Non-pigmented ciliary epithelial cell (primary cell): ENCODE measurements at places on chromosomes 16 and 17.

- no peak for DNase-seq
Measured at GRCh38 chr16:11913425-11914079, 2.2 kb downstream of the GSPT1 start.

GRCh38 chr17:44628243-44629188 is 27.8 kb upstream of the MEIOC start:
- no peak for DNase-seq

- no peak for DNase-seq
Measured at GRCh38 chr17:81340607-81341515, 45.8 kb upstream of the SLC38A10 start.

GRCh38 chr17:59838052-59838916 is 54.5 kb downstream of the TUBD1 start:
- no peak for DNase-seq

DNA sequence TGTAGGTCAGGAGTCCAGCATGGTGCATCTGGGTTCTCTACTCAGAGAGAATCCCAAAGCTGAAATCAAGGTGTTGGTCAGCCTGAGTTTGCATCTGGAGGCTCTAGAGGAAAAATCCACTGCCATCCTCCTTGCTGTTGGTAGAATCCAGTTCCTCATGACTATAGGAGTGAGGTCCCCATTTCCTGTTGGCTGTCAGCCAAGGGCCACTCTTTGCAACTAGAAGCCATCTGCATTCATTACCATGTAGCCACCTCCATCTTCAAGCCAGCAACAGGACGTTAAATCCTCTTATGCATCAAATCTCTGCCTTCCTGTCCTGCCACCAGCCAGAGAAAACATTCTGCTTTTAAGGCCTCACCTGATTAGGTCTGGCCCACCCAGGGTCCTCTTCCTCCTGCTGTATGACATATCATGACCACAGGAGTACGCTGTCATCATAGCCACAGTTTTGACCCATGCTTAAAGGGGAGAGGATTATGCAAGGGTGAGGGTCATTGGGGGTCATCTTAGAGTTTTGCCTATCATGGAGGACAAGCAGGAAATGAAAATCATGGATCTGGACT is 40.5 kb downstream of the DNAH9 start:
- DNase-seq: no peak

DNA sequence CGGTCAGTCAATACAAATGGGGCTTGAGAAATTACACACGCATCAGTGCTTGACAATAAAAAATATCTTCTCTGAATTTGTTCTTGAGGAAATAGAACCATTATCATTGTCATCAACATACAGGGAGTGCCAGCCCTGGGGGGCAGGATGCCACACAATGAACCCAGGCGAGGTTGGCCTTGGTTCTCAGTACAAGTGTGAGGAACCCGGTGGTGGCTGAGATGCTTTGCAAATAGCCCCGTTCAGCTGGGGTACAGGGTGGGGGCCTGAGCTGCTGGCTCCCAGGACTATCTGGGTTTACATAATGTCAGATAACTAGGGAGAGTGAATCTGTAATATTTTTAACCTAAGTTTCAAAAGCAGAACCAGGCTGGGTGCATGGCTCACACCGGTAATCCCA is 112.8 kb upstream of the CDC42EP4 start:
- no peak for DNase-seq

- DNase-seq: no peak
Measured at GRCh38 chr16:51497541-51498211, 346.6 kb upstream of the SALL1 start.

- no peak for DNase-seq
Measured at GRCh38 chr17:41535764-41536481, 7.8 kb upstream of the KRT19 start.

DNA sequence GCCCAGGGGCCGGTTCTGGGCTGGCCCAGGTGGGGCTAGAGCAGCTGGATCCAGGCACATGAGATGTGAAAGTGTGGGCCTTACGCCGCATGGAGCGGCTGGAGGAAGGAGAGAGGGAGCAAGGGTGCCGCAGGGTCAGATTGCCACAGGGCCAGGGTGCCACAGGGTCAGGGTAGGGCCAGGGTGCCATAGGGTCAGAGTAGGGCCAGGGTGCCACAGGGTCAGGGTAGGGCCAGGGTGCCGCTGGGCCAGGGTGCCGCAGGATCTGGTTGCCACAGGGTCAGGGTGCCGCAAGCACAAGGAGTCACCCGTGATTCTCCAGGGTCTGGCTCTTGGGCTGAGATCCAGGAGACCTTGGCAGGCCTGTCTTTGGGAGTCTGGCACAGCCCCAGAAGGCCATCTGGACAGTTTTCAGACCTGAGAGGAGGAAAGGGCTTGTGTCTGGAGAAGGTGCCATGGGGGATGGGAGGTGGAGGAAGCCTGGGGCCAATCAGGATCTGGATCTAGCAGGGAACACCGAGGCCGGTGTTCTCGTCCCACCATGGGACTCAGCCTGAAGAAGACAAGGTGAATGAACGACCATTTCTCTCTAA is 13.1 kb upstream of the LASP1NB start:
- no peak for DNase-seq

GRCh38 chr16:23378921-23379320 is 74.1 kb downstream of the COG7 start:
- DNase-seq: no peak

DNA sequence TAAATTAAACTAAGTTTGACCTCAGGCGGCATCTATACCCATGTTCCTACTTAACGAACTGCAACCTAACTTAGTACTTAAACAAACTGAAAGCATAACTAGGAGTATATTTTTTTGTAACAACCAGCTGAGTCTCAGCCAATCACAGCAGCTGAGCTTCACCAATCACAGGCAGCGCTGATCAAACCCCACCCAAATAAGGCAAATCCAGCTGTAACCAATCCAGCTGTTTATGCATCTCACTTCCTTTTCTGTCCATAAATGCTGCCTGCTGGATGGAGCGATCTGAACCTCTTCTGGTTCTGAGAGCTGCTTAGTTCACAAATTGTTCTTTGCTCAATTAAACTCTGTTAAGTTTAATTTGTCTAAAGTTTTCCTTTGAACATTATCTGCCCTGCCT is 131.3 kb downstream of the PMP22 start:
- DNase-seq: no peak

DNA sequence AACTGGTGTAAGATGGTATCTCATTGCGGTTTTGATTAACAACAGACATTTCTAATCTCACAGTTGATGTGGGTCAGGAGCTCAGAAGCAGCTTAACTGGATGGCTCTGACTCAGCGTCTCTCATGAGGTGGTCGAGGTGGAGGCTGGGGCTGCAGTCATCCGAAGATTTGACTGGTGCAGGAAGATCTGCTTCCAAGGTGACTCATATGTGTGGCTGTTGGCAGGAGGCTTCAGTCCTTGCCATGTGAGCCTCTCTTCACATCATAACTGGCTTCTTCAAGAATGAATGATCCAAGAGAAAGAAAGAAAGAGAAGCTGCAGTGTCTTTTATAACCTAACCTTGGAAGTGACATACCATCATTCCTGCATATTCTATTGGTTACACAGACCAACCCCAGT is 376.1 kb downstream of the SEC14L1 start:
- DNase-seq: peak; percentile 67

- peak; percentile 82 for DNase-seq
Measured at GRCh38 chr17:72976971-72977770, 115.3 kb downstream of the SLC39A11 start.

GRCh38 chr17:48995974-48996721 is 1.0 kb upstream of the IGF2BP1 start:
- DNase-seq: no peak

- DNase-seq: no peak
Measured at GRCh38 chr17:3715296-3715695, 8.4 kb upstream of the HASPIN start.

- no peak for DNase-seq
Measured at GRCh38 chr17:79619196-79619595, 8.3 kb upstream of the RBFOX3 start.

GRCh38 chr17:17742133-17742621 is 60.9 kb downstream of the RAI1 start:
- no peak for DNase-seq

DNA sequence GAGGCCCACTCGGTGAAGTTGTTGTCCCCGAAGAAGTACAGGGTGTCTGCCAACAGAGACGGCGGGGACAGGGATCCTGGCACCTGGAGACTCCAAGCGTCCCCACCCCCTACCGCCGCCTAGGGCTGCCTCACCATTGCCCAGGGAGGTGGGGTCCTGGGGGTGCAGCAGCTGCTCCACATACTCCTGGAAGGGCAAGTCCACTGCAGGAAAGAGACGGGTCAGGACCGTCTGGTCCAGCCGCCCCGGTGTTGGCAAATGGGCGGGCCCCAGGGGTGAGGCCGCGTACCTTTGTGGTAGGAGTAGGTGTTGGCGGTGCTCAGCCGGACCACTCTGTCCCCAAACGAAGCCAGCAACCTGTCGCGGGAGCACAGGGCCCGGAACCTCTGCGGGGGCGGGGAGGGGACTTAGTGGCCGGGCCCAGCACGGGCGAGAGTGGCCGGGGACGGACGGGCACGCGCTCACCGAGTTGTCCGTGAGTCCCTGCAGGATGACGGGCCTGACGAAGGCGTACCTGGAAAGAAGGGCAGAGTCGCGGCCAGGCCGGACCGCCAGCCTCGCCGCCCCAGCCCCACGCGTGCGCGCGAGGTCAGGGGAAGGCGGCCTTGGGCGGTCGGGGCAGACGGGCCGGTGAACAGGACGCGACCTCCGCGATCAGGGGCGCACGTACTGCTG is 601 bp downstream of the JMJD8 start:
- no peak for DNase-seq

DNA sequence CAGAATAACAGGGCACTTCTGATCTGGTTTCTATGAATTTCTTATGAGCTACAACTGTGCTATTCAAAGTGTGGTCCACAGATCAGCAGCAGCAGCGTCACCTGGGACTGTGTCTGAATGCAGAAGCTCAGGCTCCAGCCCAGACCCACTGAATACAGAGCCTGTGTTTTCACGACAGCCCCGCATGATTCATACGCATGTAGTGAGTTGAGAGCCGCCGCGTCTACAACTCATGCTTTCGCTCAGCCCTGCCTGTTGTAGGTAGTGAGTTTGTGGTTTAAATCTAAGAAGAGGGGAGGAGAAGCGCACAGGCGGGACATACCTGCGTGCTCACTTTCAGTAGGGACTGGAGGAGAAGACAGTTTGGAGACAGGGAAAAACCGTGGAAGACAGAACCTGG is 28.5 kb upstream of the ELAC2 start:
- DNase-seq: no peak

GRCh38 chr17:82461827-82462524 is 3.4 kb downstream of the NARF start:
- no peak for DNase-seq

GRCh38 chr16:47999595-47999994 is 156.2 kb downstream of the ABCC12 start:
- DNase-seq: no peak

DNA sequence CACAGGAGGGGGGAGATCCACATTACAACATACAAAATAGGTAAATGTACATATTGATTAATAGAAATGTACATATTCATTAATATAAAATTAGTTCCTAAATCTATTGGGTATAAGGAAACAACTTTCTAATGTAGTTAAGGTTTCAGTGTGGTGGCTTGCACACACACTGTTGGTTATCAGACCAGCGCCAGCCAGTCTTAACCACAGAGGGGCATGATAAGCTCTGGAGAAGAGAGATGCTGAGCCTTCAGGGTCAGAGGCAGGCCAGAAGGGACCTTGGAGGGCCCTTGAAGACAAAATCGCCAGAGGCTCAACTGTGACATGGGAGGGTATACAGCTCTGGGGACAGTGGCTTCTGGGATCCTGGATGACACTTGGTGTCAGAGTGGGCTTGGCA is 10.9 kb upstream of the ZFP90 start:
- DNase-seq: no peak

GRCh38 chr17:29469276-29469675 is 79.1 kb downstream of the TAOK1 start:
- no peak for DNase-seq

DNA sequence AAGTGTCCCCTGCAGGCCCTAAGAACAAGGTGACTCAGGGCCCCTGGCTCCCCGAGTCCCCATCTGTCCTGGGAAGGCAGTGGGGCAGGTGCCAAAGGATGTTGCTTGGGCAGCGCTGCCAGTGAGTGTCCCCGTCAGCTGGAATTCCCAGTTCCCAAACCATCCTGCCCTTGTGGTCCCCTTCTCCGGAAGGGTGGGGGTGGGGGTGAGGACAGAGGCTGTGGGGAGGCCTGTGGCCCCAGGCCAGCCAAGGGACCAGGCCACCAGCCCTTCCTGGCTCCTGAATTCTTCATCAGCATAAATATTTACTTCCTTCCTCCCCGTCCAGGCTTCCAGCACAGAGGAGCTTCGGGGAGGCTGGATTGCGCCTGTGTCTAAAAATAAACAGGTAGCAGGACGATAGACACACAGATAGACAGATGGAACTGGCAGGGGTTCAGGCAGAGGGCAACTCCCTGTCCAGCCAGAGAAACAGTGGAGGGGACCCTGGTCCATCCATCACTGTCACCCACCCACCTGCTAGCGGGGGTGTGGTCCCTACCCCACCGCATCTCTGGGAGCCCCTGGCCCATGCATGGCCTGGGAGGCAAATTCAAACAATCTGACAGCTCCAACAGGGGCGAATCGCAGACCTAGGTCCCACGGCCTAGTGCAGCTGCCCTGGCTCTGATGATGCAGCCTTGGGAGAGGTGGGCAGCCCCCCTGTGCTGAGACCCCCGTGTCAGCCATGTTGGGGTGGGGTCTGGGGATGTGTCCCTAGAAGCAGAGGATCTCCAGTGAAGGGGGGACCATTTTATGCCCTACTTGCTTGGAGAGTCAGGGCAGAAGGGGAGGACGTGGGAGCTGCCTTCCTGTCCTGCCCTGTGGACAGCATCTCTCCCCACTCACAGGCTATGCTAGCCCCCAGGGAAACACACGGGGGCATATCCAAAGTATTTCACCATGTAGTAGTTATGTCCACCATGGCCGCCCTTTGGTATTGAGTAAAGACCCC is 13.2 kb downstream of the GLIS2 start:
- no peak for DNase-seq

- no peak for DNase-seq
Measured at GRCh38 chr17:58564971-58565370, 50.5 kb upstream of the MTMR4 start.

DNA sequence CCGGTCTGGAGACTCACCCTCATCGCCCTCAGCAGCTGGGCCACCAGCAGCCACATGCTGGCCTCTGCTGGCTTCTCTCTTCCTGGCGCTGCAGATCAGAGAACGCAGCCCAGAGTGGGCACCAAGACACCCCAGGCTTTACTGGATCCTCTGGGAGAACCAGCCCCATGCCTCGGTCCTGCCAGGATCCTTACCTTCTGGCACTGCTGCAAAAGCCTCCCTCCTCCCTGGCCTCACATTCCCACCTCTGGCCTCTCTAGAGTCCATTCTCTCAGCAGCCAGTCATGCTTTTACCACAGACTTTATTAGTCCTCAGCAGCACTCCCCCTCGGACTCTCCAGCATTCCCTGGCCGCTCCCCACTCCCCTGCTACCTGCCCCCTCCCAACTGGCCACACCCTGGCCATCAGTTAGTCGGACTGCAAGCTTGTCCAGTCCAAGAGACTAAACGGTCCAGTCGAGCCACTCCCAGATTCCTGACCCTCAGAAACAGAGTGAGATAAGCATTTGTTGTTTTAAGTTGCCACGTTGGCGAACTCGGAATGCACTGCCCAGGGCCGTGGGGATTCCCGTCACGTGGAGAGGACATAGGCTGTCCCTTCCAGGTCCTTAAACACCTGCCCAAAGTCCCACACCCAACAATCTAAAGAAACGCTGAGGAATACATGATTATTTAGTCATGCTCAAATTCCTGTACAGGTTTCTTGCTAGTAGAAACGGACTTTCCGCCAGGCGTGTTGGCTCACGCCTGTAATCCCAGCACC is 5.9 kb upstream of the SPG7 start:
- no peak for DNase-seq
